ENCODE measurements at places on chromosomes 3 and 15.

DNA sequence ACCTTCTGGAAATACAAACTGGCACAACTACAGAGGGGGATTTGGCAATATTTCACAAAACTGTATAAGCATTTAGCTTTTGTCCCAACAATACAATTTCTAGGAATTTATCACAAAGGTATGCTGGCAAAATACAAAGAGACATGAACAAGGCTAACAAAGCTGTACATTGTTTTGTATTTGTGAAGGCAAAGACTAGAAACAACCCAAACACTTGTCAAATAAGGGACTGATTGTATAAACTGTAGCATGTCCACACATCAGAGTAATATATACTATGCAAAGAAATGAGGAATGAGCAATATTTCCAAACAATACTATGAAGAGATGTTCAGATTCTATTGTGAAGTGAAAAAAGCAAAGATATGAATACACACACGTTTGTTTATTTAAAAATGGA is 26.4 kb downstream of the CP start:
- no peak for DNase-seq

GRCh38 chr3:172751175-172751704 is 714 bp downstream of the ECT2 start:
- DNase-seq: no peak

- DNase-seq: no peak
These were observed 24.6 kb downstream of the TRIP4 start for GRCh38 chr15:64412216-64412615.

DNA sequence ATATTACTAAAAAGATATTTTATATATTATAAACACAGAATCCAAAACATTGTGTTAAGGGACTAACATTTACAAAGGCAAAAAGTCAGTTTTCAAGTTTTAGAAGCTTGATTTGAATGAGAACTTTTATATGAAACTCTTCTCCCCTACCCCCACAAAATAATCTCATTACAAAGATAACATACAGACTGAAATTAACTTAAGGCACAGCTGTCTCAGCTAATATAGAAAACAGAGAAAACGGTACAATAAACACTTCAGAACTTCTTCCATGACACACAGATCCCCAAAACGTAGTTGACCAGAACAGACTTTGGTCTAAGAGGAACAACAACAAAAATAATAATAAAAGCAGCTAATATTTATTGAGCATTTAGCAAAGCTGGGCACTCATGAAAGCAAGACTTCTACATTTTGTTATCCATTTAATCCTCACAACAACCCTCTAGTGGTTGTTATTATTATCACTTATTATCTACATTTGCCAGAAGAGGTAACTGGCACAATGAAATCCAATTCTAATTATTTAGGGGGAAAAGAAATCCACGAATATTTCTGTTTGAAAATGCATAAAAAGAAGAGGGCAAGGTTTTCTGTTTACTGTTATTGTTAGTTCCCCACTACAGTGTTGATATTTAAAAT is 68.1 kb downstream of the PFN2 start:
- no peak for DNase-seq

- DNase-seq: no peak
These were observed 48.5 kb downstream of the IQSEC1 start for GRCh38 chr3:13024765-13025065.

DNA sequence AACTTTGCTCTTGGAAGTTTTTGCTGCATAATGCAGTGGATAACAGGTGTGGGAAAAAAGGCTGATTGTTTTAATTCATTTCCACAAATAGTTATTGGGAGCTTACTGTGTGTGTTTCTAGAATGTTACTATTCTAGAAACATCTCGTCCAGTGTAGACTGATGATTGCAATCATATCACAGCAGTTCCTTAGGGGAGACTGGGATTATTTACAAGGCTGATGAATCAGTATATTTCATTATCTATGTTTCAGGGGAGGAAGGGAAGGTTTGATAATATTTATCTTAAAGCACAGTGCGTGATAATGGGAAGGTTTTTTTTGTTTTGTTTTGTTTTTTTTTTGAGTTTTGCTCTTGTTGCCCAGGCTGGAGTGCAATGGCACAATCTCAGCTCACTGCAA is 2.4 kb downstream of the USP13 start:
- no peak for DNase-seq

GRCh38 chr3:62870321-62870720 is 4.9 kb downstream of the CADPS start:
- no peak for DNase-seq

DNA sequence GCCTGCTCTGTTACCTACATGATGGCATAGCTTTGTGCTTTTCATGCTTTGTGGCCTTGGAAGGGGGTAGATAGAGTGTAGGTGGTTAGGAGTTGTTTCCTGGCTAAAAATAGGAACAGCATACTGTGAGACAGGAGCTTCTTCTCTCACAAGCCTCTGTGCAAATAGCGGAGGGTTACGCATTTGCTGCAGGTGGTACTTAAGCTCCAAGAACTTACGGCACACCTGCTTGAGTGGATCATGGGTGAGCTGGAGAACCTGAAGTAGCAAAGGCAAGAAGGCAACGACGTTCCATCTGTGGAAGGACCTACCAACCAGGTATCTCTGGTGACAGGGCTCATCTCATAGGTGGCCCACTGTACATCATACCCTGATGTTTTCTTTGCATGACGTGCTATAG is 66.0 kb downstream of the ST6GAL1 start:
- no peak for DNase-seq

GRCh38 chr15:83285284-83285978 is 967 bp upstream of the BNC1 start:
- DNase-seq: no peak

DNA sequence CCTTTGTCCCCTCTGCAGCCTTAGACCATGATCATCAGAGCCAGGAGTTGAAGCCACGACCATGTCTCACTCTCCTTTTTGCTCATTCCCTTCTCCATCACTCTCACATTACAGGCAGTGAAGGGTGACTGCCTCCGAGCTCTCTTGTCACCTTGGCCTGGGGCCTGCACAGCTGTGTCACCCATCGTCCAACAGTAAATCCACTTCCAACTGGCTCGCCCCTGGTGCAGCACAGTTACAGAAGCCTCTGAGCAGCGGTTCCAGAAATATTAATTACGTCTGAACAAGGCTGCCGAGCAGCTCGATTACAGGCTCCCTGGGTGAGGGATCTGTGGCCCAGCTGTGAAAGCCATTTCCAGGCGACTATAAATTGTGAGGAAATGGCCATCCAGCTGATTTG is 528.2 kb downstream of the NR2F2 start:
- DNase-seq: no peak

- no peak for DNase-seq
These were observed 108.9 kb upstream of the PROK2 start for GRCh38 chr3:71893702-71894479.

DNA sequence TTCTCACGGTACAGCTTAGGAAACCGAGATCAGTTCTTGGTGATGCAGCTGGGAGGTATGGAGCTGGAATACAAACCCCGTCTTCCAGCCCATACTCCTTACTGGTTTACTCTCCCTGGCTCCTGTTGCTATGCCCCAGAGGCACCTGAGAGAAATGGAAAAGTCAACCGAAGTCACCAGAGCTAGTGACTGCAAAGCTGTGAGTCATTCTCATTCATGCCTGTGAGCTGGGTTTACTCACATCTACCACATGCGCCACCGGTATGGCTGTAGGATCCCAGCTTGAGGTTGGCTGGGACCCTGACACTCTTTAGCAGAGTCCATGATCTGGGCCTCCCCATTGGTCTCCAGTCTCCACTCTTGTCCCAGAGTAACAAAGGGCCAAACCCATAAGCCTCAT is 111.5 kb upstream of the ETV5 start:
- no peak for DNase-seq

GRCh38 chr3:134991003-134991402 is 195.9 kb downstream of the EPHB1 start:
- no peak for DNase-seq

DNA sequence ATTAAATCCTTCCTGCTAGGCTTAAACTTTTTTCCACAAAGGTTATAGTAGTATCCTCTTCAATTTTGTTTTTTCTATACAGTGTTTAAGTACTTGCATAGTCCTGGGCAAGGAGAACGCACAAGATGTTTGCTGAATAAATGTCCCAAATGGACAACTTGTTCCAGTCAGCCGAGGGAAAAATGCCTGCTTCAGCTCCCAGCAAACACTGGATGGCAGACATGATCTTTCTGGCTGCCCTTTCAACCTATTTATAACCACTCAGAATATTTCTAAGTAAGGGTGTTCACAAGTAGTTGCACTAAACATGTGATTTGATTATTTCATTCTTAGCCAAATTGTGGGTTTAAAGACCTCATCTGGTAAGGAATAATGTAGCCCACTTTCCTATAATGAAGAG is 29.8 kb downstream of the GNB4 start:
- DNase-seq: no peak

DNA sequence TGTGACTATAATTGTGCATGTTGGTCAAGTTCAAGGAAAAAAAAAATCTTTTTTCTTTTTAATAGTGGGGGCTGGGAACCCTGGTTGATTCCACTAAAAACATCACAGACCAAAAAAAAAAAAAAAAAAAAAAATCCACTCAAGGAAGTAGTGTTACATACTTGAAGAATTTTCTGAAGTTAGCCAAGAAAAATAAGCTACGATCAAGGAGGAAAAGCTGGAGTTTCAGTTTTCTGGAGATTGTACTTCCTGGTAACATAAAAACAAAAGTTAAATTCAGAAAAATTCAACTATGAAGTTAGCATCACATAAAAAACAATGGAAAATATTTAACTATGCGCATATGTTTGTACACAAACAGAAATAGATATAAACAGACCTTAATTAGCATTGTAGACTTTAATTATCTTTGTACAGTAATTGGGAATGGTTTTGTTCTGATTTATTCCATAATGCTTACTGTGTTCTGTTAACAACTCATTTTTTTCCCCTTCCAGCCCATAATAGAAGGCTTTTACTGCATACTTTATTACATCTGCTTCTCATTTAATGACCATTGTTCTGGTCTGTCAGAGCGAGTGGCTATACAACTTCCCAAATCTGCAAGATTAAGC is 194.3 kb downstream of the RORA start:
- no peak for DNase-seq

DNA sequence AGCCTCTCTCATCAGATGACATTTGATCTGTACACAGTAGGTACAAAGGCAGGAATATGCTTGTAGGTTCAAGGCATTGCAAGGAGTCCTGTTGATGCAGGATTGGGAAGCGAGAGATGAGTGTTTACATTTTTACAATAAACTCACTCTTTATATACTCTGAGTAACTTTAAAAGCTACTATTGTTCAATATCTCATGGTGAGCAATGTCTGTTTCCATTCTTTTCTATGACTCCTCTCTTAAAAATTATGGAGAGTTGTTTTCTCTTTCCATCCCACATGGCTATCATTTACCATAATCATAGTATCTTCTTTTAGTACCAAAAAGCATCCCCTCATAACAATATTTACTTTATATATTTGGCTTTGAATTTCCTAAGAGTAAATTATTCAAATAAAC is 314.0 kb upstream of the CDIN1 start:
- no peak for DNase-seq

DNA sequence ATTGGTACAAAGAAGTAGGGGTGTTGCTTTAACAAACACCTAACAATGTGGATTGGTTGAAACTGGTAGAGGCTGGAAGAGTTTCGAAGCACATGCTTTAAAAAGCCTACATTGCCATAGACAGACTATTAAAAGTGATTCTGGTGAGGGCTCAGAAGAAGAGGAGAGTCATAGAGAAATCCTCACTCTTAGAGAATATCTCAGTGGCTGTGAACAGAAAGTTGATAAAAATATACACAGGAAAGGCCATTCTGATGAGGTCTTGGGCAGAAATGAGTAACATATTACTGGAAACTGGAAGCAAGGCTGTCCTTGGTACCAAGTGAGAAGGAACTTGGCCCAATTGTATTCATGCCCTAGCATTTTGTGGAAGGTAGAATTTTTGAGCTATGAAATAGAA is 173.7 kb upstream of the CRBN start:
- DNase-seq: no peak

DNA sequence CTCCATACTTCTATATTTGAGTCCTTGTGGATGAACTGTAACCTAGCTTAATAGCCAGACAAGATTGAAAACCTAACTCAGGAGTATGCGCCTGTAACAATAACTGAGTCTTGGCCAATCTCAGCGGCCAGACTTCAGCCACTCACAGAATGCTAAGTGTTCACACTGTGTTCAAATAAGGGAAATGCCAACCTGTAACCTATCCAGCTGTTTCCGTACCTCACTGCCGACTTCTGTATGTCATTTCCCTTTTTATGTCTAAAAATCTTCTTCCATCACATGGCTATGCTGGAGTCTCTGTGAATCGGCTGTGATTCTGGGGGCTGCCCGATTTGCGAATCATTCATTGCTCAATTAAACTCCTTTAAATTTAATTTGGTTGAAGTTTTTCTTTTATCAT is 169.2 kb downstream of the NFKBIZ start:
- no peak for DNase-seq

DNA sequence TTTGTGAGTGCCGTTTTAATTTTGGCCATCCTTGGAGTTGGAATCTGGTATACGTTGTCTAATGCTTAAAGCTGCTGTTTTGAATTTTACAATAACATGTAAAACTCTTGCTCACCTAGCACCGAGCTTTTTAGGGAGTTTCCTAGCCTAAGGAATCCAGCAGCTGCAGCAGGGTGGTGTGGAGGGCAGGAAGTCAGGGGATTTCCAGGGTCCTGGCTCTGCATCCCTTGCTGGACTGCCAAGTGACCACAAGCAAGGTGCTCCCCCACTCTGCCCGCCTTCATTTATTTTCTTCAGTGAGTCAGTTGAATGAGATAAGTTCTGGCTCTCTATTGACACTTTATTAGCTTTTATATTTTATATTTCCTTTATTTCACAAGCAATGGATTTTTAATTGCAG is 113.7 kb downstream of the ATG7 start:
- DNase-seq: no peak

- no peak for DNase-seq
These were observed 160.5 kb upstream of the CHRNA7 start for GRCh38 chr15:31869686-31870307.

DNA sequence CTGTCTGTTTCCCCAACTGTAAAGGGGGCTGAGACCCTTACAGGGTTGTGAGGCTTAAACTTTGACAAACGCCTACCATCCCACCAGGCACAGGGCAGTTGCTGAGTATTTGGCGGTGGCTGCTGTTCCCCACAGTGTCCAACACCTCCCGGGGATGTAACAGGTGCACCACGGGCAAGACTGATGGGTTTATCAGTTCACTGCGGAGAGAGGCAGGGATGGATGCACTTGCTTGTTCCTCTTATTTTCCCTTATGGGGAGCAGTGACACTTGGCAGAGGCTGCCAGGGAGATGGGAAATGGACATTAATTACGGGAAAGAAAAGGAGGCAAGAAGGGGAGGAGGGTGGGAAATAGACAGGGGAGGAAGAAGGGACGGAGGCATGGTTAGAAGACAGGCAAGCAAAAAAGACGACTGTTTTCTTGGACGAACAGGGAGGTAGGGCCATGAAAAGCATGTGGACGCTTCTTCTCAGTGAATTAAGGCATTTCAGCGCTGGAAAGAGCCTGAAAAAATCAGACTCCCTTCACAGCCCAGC is 16.6 kb upstream of the ADIPOQ start:
- no peak for DNase-seq
